MM.1S (cell line): ENCODE measurements at places on chromosomes 16 and 17.

DNA sequence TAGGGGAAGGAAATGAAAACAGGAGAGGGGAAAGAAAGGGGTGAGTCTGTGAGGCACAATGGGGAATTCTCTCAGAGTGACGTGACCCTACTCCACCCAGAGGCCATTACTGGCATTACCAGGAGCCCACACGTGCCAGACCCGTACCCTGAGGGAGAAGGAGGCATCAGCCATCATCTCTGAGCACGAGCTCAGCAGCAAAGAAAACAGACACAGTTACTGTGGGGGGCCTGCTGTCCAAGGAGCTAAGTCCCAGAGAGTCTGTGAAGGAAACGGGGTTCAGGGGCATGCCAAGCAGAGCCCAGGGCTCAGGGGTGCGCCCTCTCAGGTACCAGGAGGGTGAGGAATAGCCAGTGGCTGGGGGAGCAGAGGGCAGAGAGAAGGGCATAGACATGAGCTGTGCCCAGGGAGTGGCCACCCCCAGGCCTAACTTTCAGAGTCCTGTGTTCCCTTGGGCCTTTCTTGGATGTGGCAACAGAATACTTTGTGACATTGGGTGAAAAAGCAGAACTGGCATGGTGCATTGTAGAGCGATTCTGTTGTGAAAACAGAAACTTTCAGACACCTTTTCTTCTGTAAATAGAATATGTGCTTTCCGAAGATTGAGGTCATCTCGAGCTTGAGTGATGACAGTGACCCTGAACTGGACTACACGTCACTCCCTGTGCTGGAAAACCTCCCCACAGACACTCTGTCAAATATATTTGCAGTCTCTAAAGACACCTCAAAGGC lies 11.3 kb downstream of the TAF1C start:
- H3K36me3 ChIP-seq: no peaks in the 10 kb centered on the region
- DNase-seq: peak; percentile 39
- no peaks in the 10 kb centered on the region for H3K27me3 ChIP-seq

GRCh38 chr17:49980703-49981197 lies 11.8 kb downstream of the DLX4 start:
- no peak overlapping the region for H3K27ac ChIP-seq
- no peaks in the 10 kb centered on the region for H3K36me3 ChIP-seq
- H3K4me1 ChIP-seq: no peaks in the 10 kb centered on the region
- H3K4me3 ChIP-seq: no peak overlapping the region

DNA sequence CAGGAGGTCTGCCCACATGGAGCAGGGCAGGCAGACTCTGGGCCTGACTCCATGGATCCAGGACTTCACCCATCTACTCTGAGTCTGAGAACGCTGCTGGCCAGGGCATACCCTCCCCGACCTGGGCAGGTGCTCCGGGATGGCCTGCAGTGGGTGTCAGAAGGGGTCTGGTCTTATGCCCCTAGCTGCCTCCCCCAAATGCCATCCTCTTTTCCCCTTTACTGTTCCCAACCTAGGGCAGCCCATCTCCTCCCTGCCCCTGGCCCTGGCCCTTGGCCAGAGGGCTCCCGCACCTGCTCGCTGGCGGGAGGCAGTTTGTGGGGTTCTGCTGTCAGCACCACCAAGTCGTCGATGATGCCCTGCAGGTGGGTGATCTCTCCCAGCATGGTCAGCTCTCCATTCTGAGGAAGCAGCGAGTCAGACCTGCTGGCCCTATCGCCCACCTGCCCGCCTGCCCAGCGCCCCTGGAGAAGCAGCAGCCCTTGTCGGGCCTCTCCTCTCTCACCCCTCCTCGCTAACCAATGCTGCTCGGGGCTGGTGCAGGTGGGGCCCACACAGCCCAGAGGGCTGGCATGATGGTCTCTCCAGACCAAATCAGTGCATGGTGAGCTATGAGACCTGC lies 8.2 kb downstream of the MTSS2 start:
- H3K27me3 ChIP-seq: no peaks in the 10 kb centered on the region
- no peaks in the 10 kb centered on the region for H3K36me3 ChIP-seq
- H3K4me3 ChIP-seq: no peak overlapping the region
- H3K4me1 ChIP-seq: no peaks in the 10 kb centered on the region
- H3K27ac ChIP-seq: no peak overlapping the region

DNA sequence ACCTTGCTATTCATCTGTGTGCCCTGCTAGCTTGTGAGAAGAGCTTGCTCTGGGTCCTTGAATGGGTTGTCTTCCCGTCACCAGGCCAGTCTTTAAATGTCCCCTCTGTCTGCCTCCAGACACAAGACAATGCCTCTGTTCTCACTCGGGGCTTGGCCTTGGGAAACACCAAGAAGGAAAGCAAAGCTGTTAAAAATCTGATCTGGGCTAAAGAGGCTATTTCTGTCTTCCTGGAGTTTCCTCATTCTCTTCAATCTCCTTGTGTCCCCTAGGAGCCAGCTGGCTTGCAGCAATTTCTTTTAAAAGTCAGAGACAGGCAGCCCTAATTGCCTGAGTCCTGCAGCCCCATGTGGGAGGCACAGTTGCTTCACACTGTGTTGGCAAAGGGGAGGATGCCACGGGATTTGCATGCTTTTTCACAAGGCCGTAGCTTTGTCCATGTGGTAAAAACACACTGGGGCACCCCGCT lies 2.5 kb downstream of the DNAI2 start:
- no peaks in the 10 kb centered on the region for H3K36me3 ChIP-seq
- H3K27me3 ChIP-seq: peaks cover 69% of the 10 kb centered on the region
- no peak overlapping the region for H3K27ac ChIP-seq

- H3K27ac ChIP-seq: no peak overlapping the region
- DNase-seq: no peak
- H3K27me3 ChIP-seq: no peaks in the 10 kb centered on the region
- H3K4me3 ChIP-seq: no peak overlapping the region
These were observed 48.9 kb downstream of the FBXL20 start for GRCh38 chr17:39352511-39352910.

DNA sequence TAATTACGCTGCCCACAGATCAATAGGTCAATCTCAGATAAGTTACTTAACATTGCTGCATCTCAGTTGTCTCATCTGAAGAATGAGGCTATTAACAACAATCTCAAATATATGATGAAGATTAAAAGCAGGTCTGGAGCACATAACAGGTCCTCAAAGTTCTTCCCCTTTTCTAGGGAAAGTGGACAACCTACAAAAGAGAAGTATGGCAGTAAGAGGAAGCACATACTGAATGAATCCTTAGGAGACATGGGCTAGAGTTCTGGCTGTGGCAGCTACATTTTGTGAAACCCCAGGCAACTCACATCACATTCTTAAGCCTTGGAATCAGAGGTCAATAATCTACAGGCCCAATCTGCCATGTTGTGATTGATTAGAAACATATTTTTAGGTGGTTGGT lies 180.6 kb downstream of the PCTP start:
- DNase-seq: no peak
- no peak overlapping the region for H3K4me3 ChIP-seq
- H3K27me3 ChIP-seq: no peaks in the 10 kb centered on the region
- H3K27ac ChIP-seq: no peak overlapping the region
- H3K36me3 ChIP-seq: no peaks in the 10 kb centered on the region

DNA sequence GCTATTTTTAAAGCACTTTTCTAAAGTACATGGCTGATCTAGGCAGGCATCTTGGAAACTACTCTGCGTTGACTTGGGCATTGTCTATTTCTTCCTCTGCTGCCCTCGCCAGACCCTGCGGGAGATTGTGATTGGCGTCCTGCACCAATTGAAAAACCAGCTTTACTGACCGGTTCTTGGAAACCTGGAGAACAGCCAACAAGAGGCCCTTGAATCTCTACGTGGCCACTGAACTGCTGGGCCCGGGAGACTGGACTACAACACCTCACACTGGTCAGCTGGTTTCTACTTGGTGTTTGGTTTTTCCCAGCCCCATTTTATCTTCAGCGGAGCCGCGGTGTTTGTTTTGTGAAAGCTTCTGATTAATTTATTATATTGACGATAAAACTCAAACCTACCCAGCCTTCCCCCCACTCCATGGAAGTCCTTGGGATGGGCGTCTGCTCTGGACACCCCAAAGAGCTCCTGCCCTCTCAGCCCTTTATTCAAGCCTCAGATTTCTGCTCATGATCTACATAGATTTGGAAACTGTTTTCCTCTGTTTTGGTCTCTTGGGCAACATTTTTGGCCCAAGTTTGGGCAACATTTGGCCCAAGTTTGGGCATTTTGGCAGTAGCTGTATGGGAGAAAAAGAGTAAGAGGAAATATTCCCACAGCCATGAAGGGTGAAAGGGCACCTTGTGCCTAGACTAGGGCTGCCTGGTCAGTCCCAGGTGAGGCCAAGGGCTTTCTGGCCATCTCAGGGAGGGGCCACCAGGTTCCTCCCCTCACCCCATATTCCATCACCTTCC lies 4.7 kb downstream of the MLX start:
- no peak overlapping the region for H3K4me3 ChIP-seq
- H3K4me1 ChIP-seq: peaks cover 11% of the 10 kb centered on the region
- H3K27ac ChIP-seq: no peak overlapping the region
- peaks cover 6% of the 10 kb centered on the region; the same call in 1 of the 2 replicates for H3K36me3 ChIP-seq
- no peaks in the 10 kb centered on the region for H3K27me3 ChIP-seq
- DNase-seq: no peak

DNA sequence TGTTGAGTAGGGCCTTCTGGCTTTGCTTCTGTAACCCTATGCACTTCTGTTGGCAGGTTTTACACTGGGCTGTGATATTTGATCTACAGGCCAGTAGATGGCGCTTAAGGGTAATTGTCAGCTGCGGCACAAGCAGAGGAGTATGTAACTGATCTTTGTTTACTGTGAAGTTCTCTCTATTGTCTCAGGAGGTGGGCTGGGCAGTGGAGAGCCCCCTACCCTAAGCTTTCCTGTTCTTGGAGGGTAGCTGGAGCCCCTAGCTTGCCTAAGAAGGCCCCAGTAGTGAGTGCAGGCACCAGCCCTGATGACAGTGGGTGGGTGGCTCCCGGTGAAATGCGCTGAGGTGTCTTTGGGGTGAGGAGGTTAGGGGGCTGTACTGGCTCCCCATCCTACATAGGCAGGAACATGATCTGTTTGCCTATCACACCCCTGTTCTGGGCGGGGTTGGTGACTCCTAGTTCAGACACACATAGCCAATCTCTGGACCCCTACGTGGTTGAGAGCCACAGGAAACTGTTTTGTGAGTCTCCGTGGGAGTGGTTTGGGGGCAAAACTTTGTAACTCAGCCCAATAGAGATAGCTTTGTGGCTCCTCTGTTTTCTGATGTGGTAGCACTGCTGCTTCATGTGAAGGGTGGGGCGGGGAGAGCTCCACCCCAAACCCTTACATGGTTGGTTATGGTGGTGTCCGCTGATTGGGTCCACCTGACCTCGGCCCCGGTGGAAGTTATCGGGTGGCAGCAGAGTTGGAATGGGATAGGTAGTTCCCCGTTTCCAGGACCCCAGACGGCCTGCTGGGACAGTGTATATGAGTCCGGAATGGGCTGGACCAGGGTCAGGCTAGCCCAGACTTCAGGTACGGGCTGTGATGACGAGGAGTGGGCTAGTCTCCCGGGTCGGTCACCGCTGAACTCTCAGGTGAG lies 60.4 kb downstream of the SLFN11 start:
- no peaks in the 10 kb centered on the region for H3K27me3 ChIP-seq
- H3K4me3 ChIP-seq: peak overlapping the region; percentile 43
- 0 out of 2 replicates have a peak, but pooled peaks cover 6% of the 10 kb centered on the region for H3K4me1 ChIP-seq
- no peaks in the 10 kb centered on the region for H3K36me3 ChIP-seq
- H3K27ac ChIP-seq: no peak overlapping the region

GRCh38 chr16:24854607-24855171 lies 8.9 kb downstream of the SLC5A11 start:
- H3K4me3 ChIP-seq: no peak overlapping the region
- H3K27ac ChIP-seq: no peak overlapping the region
- no peaks in the 10 kb centered on the region for H3K4me1 ChIP-seq

DNA sequence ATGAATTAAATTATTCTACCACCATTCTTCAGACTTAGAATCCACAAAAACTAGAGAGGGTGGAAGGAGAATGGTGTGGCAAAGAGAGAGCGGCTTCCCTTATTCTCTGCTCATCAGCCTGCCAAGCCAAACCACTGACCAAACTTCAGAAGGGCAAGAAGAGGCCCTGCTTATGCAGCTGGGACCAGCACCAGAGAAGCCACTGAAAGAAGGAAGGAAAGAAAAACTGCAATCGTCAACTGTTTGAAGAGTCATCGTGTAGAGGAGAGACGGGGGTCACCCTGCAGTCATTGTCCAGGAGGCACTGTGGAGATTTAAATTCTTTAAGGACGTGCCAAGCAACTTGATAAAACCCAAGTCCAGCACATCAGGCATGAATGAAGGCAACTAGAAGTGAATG lies 15.6 kb downstream of the PMP22 start:
- DNase-seq: no peak
- no peak overlapping the region for H3K27ac ChIP-seq
- no peaks in the 10 kb centered on the region for H3K27me3 ChIP-seq
- H3K36me3 ChIP-seq: no peaks in the 10 kb centered on the region

- no peak for DNase-seq
- H3K27me3 ChIP-seq: 0 out of 2 replicates have a peak, but pooled peaks cover 3% of the 10 kb centered on the region
- H3K4me1 ChIP-seq: no peaks in the 10 kb centered on the region
- no peaks in the 10 kb centered on the region for H3K36me3 ChIP-seq
These were observed 270.5 kb downstream of the FOXL1 start for GRCh38 chr16:86848821-86849220.

DNA sequence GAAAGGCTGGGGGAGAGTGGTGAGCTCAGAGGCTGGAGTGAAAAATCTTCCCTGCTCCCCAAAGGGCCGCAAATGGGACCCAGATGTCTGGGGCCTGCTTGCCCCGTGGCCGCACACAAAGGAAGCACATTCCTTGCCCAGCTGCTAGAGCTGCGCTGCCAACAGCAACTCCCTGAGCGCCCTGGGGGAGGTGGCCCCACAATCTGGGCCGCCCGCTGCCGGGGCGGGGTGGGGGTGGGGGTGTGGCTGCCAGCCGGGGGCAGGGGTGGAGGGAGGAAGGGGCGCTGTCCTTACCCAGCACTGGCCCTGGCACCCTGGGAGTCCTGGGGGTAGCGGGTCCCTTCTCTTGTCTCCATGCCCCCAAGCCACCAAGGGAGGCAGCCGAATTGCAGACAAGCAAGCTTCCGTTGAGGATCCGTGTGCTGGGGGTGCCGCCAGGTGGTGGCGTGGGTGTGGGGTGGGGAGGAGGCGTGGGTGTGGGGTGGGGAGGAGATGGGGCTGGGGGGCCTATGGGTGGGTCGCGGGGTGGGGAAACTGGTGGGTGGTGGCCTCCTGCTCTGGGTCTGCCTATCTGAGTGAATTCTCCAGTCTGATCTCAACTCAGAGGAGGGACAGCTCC lies 48.4 kb upstream of the PABPN1L start:
- no peak for DNase-seq
- H3K4me3 ChIP-seq: no peak overlapping the region
